ENCODE measurements at places on chromosomes 5 and 9.

DNA sequence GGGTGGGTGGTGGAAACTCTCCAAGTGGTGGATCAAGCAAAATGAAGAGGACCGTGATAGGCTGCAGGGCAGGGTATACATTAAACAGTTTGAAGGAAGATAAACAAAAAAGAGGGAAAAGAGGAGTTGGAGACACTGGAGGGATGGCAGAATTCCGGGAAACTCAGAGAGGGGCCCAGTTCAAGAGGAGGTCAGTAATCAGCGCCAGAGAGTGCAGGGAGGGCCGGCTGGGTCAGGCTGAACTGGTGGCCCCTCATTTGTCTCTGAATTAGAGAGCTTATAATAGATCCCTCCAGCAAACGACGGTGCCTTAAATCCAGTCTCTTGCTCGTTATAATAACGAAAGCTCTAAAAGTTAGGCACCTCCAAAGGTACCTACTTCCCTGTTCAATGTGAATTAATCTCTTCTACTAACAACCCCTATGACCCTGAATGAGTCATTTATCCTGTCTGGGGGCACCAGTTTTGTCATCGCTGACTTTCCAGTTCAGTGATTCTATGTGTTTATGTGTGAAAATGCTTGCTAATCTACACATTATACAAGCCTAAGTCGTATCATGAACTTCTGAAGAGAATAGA, 2.4 kb upstream of the ZSWIM6 start:
- DNase-seq: no peak

- DNase-seq: no peak
Measured at GRCh38 chr9:85213650-85214607, 527.8 kb downstream of the AGTPBP1 start.

DNA sequence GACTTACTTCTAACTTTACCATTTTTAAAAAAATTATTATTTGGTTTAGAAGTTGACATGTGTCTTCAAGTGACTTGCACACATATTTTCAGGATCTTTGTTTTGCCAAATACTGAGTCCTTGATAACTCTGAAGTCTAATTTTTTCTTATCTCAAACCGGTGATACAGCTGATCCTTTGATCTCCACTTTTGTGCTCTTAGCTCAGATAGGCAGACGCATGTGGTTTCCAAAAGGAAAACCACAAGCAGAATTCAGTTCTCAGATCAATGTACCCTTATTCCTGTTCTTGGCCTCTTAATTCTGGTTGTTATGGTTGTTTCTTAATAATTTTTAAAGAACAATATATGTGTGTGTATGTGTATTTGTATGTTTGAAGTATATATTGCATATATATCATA, 238.3 kb upstream of the EDIL3 start:
- DNase-seq: no peak

- DNase-seq: no peak
Measured at GRCh38 chr5:149071756-149072155, 8.9 kb upstream of the SH3TC2 start.

GRCh38 chr9:2243666-2244555, 228.8 kb downstream of the SMARCA2 start:
- no peak for DNase-seq

DNA sequence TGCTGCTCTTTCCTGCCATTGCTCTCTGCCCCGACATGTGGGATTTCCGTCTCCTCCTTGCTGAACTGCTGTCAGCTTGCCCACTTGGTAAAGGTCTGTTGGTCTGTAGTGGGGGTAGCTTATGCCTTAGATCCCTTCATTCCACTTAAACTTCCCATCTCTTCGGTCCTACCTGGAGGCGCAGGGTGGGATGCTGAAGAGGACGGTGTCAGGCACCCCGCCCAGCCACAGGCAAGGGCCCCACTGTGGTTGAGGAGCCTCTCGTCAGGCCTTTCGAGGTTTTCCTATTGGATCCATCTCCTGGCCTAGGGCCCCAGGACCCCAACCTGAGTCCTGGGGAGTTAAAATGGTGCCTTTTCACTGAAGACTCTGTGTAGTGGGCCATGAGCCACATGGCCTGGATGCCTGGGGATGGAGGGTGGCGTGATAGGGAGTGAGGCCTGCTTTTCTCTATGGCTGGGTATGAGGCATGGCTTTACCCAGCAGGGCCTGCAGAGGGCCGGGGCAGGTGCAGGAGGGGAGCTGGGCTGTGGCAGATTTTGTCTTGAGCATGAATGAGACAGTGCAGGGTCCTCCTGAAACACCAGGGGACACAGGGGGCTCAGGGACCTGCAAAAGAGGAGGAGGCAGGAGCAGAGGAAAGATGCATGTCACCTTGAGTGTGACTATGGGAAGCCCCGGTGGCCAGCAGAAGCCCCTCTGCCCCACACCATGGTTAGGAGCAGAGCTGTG, 25.8 kb upstream of the RNF130 start:
- DNase-seq: no peak

DNA sequence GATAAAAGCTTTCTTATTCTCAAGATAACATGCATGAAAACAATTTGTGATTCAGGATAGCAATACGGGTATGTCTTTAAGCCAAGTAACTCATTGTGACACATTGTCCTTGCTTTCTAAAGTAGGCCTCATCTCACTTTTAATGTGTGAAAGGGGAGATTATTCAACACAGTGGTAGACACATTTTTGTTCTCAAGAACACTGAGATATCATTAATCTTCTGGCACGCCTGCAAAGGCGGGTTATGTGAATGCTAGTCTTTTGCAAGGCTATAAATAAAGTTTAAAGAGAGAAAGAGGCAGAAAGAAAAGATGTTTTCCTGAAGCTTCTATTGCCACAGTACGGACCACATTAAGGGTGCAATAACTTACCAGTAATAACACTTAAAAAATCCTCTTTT, 181.8 kb upstream of the MEF2C start:
- no peak for DNase-seq

DNA sequence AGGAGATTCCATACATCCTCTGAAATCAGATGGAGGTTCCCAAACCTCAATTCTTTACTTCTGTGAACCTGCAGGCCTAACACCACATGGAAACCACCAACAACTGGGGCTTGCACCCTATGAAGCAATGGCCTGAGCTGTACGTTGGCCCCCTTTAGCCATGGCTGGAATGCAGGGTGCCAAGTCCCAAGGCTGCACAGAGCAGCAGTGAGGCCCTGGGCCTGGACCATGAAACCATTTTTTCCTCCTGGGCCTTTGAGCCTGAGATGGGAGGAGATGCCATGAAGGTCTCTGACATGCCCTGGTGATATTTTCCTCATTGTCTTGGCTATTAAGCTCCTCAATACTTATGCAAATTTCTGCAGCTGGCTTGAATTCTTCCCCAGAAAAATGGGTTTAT, 983.8 kb downstream of the CDH9 start:
- DNase-seq: no peak

- no peak for DNase-seq
Measured at GRCh38 chr9:115292584-115293279, 174.8 kb upstream of the TNC start.

Measured in thyroid gland (tissue), 4 donors.